ENCODE measurements at places on chromosomes 2 and 18.

GRCh38 chr2:74499267-74499939 is at the start of gene LBX2:
Gene LBX2, minus strand, starts transcription at chr2:74499603. Its CDS starts 66 bp downstream, at chr2:74499537.
- DNase-seq, result peak; percentile 57

DNA sequence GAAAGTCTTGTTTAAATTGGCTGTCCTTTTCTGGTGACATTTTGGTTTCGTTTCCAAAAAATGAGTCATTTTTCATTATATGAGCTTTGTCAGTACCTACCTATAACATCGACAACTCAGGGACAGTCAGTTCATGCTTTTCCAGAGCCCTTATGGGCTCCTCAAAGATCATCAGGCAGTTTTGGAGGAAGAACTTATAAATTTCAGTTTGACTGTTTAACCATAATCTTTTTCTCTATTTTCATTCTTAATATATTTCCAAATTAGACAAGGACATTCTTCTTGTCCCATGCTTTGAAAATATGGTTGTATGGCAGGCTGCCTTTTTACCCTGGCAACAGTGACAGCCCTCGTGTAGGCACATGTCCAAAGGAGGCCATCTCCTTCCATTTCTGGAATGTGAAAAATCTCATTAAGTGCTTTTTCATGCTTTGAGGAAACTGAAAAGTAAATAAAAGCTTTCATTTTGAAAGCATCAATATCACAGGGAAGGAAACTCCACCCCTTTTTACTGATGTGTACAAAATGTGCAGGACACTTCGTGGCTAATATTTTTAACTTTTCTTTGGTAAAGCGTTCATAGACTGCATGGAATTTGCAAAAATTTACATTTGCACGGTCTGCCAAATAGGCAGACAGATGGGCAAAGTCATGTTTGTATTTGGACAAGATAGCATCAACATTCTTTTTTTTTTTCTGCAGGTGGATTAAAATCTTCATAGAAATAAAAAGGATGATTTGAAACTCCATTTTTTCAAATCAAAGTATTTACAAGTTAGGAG is 7.2 kb upstream of the PROC start:
- DNase-seq, result no peak

DNA sequence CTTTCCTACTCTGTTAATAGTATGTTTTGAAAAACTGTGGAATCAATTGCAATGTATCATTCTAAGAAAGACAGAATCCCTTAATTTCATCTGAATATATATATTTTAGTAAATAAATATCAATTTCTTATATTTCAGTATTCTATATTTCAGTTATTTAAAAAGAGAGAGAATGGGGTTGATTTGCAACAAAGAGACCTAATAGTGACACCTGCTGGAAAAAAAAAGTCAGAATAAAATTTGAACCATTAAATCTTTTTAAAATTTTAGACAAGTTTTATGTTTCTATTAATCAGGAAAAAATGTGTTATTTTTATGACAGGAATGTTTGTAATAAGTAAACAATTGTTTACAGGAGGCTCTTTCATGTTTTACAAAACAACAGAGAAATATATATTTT is 20.7 kb upstream of the CCNT2 start:
- peak; percentile 9 for DNase-seq

GRCh38 chr2:169738566-169739229 is 5.1 kb downstream of the KLHL23 start:
- DNase-seq, result no peak

DNA sequence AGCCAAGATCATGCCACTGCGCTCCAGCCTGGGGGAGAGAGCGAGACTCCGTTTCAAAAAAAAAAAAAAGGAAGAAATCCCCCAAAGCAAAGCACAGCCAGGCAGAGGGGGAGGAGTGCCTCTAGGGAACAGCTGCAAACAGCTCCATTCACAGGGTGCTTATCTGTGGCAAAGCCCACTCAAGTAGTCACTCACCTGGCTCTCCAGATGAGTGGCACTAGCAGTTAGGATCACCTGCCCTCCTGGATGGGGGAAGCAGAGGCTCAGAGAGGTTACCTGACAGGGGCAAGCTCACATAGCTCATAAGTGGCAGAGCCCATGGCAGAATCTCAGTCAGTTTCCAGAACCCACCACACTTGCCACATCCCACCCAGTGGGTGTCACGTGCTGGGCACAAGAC is 30.3 kb downstream of the TFCP2L1 start:
- no peak for DNase-seq

DNA sequence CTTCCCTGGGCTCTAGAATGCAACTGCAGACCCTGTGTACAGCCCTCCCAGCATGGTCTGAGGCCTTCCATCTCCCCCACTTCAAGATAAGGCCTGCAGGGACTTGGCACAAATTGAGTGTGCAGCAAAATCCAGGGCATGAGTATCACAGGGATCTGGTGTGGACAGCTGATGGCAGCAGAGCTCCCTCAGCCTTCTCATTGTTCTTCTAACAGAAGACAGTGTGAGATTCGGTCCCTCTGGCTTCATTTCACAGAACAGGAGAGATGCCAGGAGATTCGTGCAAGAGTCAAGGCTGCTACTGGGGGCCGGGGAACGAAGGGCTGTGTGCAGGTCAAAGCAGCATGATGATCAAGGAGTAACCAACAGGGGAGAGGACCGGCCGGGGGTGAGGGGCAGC is 85.8 kb downstream of the UXS1 start:
- DNase-seq, result peak; percentile 54

DNA sequence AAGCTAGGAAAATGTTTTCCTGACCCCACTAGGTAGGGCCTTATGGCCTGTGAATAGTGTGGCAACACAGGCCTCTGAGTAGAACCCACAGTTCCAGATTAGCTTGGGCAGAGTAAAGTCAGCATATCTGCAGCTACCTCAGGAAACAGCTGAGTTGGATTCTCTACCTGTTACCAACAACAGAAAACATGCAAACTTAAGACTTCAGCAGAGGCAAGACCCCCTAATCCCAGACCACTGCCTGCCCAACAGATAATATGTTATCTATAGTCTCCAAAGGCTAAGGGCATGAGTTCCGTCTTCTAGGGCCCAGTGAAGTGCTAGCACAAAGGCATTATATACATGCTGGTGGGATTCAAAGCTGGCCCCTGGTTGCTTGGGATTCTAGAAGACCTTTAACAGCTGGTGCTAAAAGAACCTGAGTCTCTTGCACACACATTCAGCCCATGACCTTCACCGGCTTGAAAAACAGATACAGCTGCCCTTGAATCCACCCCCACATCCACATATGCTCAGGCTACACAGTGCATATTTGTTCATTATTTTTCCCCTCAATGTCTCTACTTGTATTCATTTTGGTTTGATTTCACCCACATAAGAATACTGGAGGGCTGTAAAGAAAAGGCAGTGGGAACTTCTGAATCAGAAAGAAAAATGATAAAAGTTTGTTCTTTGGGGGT is 13.5 kb upstream of the UBXN4 start:
- no peak for DNase-seq

DNA sequence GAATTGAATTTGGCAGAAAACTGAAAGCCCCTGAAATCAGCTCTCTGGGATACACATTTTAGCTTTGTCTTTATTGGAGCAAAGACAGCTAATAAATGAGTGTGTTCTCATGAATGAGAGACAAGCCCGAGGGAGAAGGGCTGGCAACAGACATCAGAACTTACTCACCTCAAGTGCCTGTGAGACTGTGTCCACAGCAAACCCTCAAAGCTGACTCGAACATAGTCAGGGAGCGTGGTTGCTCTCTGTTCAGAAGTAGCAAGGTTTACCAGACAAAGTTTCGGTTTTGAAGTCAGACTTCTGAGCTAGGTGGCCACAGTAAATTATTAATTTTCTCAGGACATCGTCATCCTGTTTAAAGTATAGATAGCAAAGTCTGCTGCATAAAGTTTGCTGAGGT is 207.9 kb downstream of the CMPK2 start:
- no peak for DNase-seq

- DNase-seq, result no peak
These were observed 650.8 kb downstream of the DCDC2C start for GRCh38 chr2:4354164-4354563.

DNA sequence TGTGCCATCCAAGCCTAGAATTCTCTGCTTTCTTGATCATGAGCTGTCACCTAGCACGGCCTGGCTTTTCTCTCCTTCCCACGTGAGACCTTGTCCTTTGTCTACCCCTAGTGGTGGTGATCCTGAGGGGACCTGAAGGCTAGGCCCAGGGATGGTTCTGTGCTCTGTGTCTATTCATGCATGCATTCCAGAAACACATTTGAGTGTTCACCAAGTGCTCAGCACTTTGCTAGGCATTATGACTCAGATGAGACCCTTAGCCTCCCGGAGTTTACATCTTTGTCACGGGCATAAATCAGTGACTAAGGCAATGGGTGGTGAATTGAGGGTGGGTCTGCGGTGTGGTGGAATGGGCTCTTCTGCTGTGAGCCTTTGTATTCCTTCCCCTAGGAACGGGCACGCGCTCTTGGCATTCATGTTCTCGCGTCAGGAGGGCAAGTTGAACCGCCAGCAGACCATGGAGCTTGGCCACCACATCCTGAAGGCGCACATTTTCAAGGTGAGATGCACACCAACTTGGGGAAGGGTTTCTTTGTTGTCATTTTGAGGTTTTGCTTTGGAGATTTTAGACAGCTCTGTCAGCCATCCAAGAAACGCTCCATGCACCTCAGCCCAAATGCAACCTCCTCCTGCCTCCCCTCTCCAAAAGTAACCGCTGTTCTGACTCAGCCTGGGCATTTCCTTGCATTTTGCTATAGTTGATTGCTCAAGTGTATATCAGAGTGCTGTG is 100.9 kb downstream of the WDSUB1 start:
- peak; percentile 54 for DNase-seq

GRCh38 chr2:164837807-164838206 is 3.8 kb downstream of the COBLL1 start:
- no peak for DNase-seq

DNA sequence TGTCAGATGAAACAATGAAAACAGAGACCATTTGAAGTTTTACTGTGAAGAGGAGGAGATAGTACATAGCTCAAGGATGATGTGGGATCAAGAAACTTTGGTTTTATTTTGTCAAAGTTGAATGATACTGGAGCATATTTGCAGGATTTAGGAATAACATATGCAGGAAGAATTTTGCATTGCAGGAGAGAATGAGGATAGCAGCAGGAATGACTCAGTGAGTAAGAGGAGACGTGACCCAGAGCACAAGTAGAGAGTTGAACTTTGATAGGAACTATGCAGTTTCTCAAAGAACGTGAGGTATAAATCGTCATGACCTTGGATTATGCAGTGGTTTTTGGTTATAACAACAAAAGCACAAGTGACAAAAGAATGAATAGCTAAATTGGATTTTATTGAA is 47.7 kb downstream of the MAPRE2 start:
- DNase-seq, result no peak

GRCh38 chr2:109031476-109032228 is 42.6 kb upstream of the EDAR start:
- peak; percentile 63 for DNase-seq
